Left lung (tissue), 14 donors: ENCODE measurements at places on chromosomes 2 and 18. TPM values are rescaled to one million over a fixed set of nuclear protein-coding genes. Genes with fewer than 3 reads are reported as not detected.

DNA sequence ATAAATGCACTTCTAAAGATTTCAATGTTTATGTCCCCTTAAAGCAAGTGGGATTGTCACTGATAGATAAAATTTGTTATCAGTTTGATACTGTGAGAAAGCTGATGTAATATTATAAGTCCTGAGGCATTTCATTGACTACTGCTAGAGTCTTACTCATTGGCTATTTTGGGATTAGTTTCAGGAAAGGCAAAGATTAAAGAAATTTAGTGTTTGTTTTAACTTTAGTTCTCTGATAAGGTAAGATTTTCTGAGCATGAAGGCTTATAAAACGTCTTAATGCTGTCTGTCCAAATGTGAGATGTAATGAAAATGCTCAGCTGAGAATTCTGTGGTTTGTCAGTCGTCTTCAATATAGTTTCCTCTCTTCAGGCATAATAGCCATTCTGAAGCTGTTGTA is 886.4 kb upstream of the CDH2 start:
- H3K27ac ChIP-seq, result no peak overlapping the region
- no peak overlapping the region for H3K4me3 ChIP-seq
- H3K27me3 ChIP-seq, result no peaks in the 10 kb centered on the region
- no peaks in the 10 kb centered on the region for H3K4me1 ChIP-seq

DNA sequence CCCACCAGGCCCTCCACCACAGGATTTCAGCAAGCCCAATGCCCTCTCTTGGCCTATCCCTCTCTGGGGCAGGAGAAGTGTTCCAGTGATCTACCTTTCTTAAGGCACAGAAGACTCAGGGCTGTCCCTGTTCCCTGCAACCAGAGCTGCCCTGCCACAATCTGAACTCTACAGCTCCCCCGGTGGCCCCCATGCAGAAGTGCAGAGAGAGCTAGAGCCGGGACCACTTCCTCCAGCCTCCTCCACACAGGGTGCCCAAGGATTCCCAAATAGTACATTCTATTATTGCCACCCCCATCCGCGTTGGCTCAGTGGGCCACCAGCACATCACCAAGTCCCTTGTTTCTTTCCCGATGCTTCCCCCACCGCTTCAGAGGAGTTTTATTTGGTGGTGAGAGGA is 114.8 kb upstream of the PTPRM start:
- H3K4me3 ChIP-seq, result no peak overlapping the region
- no peak for DNase-seq
- no peaks in the 10 kb centered on the region for H3K27me3 ChIP-seq
- H3K4me1 ChIP-seq, result no peaks in the 10 kb centered on the region
- no peak overlapping the region for H3K27ac ChIP-seq
- no peaks in the 10 kb centered on the region for H3K36me3 ChIP-seq

DNA sequence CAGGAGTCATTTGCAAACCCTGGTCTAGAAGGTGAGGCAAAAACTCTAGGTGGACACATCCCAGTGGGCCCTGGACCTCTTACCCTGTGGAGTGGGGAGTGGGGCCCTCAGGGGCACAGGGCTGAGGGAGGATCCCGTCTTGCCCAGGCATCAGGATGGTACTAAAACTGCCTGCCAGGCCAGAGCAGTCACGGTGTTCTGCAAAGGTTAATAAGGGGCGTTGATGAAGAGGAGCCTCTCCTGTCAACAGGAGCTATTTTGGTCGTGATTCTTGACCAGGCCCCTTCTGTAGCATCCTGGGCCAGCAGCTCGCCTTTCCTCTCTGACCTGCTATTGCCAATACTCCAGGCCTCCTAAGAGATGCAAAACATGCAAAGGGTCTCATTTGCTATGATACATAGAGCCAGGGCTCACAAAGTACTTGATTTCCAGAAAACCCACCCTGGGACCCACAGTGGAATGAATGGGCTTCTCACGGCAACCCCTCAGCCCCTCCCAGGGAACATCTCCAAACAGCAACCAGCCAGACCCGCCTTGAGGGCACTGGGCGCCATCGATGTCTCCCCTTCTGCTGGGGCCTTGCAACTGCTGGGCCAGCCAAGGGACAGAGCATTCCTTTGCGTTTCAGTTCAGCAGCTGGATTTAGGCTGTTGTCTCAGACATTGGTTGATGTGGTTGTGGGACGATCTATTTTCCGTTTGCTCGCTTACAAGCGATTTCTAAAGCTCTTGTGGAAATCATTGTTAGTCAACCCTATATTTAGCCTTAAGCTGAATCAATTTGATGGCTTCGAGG is 111.1 kb downstream of the PDCL3 start:
- no peak for DNase-seq
- no peaks in the 10 kb centered on the region for H3K4me1 ChIP-seq
- no peaks in the 10 kb centered on the region for H3K27me3 ChIP-seq
- H3K27ac ChIP-seq, result no peak overlapping the region
- H3K4me3 ChIP-seq, result no peak overlapping the region
- H3K36me3 ChIP-seq, result no peaks in the 10 kb centered on the region

DNA sequence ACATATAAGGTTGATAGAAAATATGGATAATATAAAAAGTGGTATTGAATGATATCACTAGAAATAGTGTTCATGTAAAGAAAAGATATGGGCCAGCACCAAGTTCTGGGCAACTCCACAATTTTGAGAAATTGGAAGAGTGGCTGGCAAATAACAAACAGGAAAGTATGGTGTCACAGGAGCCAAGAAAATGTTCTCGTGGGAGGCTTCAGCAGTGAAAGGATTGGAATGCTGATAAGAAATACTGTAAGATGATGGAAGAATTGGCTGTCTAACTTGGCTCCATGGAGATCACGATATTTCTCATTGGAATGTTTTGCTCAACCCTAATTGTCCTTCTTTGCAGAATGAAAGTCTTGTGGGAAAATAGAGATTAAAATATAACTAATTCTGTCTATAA is 856.8 kb downstream of the DPP10 start:
- H3K36me3 ChIP-seq, result no peaks in the 10 kb centered on the region
- H3K4me3 ChIP-seq, result no peak overlapping the region
- no peak overlapping the region for H3K27ac ChIP-seq
- H3K4me1 ChIP-seq, result no peaks in the 10 kb centered on the region
- no peaks in the 10 kb centered on the region for H3K27me3 ChIP-seq
- DNase-seq, result no peak

DNA sequence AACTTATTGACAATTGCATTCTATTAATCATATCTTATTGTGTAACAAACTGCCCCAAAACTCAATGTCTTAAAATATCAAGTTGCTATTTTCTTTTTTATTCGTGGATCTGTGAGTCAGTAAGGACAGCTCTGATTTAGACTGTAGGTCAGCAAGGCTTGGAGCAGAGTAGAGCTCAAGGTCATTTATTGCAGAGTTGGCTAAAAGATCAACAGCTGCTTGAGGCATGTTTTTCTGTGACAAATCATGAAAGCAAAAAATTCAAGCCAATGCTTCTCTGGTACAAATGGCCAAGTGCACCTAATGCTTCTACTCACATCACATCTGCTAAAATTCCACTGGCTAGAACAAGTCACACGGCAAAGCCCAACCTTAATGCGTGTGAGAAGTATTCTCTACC is 497.7 kb upstream of the LRATD1 start:
- H3K27me3 ChIP-seq, result no peaks in the 10 kb centered on the region
- no peak overlapping the region for H3K27ac ChIP-seq

- H3K36me3 ChIP-seq, result no peaks in the 10 kb centered on the region
- peaks cover 4% of the 10 kb centered on the region for H3K4me1 ChIP-seq
- H3K4me3 ChIP-seq, result no peak overlapping the region
- no peaks in the 10 kb centered on the region for H3K27me3 ChIP-seq
- H3K27ac ChIP-seq, result no peak overlapping the region
Observed at GRCh38 chr2:152198499-152198898, 22.9 kb upstream of the STAM2 start.

DNA sequence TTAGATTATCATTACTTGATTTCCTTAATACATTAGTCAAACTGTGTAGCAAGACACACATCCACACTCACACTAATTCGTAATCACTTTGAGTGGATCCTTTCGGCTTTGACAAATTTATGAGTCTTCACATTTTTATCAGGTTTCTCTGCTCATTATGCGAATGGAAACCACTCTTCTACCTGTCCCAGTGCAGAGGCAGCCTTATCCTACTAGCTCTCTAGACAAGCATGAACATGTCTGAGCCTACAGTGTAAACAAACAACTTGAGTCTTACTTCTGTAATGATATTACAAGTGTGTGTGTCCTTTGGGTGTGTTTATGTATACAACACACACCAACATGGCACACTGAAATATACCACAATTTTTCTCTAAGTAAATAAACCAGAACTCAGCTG is 361.9 kb upstream of the CHST9 start:
- no peaks in the 10 kb centered on the region for H3K27me3 ChIP-seq
- H3K4me3 ChIP-seq, result no peak overlapping the region
- no peak for DNase-seq
- no peaks in the 10 kb centered on the region for H3K4me1 ChIP-seq
- no peaks in the 10 kb centered on the region for H3K36me3 ChIP-seq

DNA sequence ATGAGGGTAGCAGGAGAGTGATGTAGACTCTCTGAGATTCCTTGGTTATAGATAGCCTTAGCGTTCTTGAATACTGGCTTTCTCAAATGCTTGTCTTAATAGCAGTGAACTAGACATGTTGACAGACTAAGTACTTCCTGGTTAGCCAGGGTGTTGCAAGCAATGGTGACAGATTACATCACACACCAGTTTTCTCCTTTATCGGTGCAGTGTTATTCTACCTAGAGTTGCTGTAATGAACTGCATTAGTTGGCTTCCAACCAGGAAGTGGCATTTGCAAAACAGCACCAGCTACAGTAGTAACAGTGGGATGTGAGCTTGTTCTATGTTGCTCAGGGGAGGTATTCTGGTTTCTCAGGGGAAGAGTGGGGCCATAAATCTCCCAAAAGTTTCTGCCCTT is 582.2 kb upstream of the DDX18 start:
- H3K4me3 ChIP-seq, result no peak overlapping the region
- peak; percentile 7 for DNase-seq
- H3K27me3 ChIP-seq, result no peaks in the 10 kb centered on the region
- H3K36me3 ChIP-seq, result no peaks in the 10 kb centered on the region

- DNase-seq, result no peak
- H3K4me3 ChIP-seq, result no peak overlapping the region
- H3K36me3 ChIP-seq, result no peaks in the 10 kb centered on the region
- H3K27me3 ChIP-seq, result peaks cover 90% of the 10 kb centered on the region
Observed at GRCh38 chr2:181682026-181682789, 1.9 kb upstream of the NEUROD1 start.

DNA sequence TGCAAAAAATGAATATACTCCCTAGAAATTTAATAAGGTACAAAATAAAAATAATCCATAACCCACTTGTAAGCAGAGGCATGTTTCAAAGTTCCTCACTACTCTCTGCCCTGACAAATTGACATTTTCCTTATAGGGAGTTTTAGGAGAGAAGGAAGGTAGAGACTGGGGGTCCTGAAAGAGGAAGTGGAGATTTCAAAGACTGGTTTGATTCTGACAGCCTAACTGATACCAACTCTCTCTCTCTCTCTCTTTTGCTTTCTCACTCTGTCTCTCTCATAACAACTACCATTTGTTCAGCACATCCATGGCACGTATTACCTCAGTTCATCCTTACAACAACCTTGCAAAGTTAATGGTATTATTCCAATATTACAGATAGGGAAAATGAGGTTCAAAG is 18.6 kb downstream of the FZD7 start:
- DNase-seq, result no peak
- H3K36me3 ChIP-seq, result no peaks in the 10 kb centered on the region
- H3K4me3 ChIP-seq, result no peak overlapping the region

DNA sequence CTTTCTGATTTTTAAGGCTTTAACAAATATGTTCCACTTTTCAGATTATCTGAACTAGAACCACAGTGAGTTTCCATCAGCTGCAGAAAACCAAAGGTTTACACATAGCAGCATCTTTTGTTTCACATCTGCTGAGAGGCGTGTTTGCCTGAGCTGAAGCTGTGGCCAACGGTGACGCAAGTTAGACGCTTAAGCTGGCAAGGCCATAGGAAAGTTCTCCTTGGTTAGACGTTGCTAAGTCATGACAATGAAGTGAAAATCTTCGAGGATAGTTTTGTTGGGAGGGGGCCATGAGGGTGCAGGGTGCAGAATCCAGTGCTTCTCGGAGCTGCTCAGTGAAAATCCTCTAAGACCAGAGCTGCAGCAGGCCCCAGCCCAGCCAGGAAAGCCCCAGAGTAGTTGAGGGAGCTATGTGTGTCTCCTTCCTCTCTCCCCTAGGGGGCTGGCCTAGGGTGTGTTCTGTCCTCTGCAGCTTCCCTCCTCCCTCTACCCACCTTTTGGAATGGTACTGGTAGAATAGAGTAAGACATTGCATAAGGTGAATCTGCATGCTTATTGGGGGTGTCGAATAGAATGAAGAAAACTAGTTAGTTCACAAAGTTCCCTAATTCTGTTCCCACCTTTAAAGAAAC is 105.4 kb downstream of the FHOD3 start:
- DNase-seq, result peak; percentile 80
- H3K36me3 ChIP-seq, result no peaks in the 10 kb centered on the region
- H3K4me3 ChIP-seq, result no peak overlapping the region
- H3K27ac ChIP-seq, result no peak overlapping the region

DNA sequence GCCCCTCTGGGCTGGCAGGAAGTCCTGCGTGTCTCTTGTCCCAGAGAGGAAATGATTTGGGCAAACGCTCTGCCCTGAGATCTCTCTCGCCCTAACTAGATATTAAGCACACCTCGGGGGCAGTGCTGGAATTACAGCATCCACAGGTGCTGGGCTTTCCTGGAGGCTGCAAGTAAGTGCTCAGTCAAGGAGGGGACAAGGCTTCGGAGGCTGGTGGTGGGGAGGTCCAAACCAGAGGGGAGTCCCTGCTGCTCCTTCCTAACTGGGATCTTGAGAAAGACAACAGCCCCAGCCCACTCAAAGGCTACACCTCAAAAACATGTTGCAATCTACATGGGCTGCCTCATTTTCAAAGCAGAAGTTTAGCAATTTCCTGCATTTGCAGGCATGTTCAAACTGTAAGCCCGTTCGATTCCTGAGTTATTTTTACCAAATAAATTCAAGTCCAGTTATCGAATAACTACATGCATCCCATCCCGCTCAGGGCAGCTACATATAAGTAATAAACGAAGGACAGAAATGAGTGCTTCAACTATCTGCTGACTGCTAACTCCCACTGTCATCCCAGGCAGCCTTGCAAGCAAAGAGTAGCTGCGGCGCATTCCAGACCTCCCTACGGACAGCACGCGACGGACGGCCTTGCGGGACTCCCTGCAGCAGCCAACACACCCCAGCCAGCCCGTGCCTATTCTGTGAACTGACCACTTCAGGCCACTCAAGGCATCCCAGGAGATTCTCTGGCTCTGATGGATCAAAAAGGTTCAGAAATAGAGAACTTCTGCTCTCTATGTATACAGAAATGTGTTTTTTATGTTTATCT is 27.5 kb downstream of the ZNF516 start:
- H3K27me3 ChIP-seq, result no peaks in the 10 kb centered on the region
- peak overlapping the region; percentile 3 for H3K4me3 ChIP-seq
- H3K27ac ChIP-seq, result peak overlapping the region; percentile 14
- no peaks in the 10 kb centered on the region for H3K36me3 ChIP-seq

GALNT13 gene
- polyA plus RNA-seq, result 4.3 TPM

SETBP1 gene
- 22.2 TPM for polyA plus RNA-seq

RAMP1 gene
- polyA plus RNA-seq, result 10.5 TPM

CNDP1 gene
- 0.56 TPM for polyA plus RNA-seq

NABP1 gene
- polyA plus RNA-seq, result 12.2 TPM

NDUFAF7 gene
- polyA plus RNA-seq, result 34.9 TPM

LBX2 gene
- 0.86 TPM for polyA plus RNA-seq

PROC gene
- polyA plus RNA-seq, result 4.6 TPM

KLHL41 gene
- polyA plus RNA-seq, result 1.3 TPM

ABHD3 gene
- 22.1 TPM for polyA plus RNA-seq
